ENCODE measurements at places on chromosomes 7 and 10.

DNA sequence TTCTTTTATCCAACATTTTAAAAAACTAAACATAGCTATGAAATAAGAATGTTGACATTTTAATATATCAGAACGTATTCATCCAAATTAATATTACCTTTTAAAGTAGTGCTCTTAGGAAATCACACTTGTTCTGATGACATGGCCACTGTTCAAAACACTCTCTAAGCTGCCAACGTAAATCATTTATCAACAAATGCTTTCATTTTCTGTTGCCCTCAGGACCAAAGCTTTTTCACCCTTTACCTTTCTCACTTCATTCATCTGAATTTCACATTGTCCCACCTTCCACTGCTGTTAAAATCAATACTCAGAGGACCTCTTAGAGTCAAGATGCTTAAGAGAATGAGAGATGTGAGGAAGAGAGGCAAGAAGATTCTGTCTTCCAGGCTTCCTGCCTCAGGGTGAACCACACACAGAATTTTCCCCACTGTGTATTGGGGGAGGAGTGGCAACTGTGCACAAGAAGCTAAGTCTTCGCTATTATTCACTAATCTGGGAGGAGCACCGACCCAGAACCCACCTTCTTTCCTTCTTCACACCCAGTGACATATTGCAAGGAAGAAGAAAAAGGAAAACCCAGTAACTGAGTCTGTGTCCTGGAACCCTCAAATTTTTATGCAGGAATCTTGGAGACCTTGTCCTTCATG is 21.0 kb downstream of the HIBADH start:
- no peak for DNase-seq

GRCh38 chr7:157404845-157405481 is 68.2 kb downstream of the DNAJB6 start:
- DNase-seq = peak; percentile 84

GRCh38 chr7:121103086-121103485 is 114.6 kb downstream of the CPED1 start:
- DNase-seq = no peak

DNA sequence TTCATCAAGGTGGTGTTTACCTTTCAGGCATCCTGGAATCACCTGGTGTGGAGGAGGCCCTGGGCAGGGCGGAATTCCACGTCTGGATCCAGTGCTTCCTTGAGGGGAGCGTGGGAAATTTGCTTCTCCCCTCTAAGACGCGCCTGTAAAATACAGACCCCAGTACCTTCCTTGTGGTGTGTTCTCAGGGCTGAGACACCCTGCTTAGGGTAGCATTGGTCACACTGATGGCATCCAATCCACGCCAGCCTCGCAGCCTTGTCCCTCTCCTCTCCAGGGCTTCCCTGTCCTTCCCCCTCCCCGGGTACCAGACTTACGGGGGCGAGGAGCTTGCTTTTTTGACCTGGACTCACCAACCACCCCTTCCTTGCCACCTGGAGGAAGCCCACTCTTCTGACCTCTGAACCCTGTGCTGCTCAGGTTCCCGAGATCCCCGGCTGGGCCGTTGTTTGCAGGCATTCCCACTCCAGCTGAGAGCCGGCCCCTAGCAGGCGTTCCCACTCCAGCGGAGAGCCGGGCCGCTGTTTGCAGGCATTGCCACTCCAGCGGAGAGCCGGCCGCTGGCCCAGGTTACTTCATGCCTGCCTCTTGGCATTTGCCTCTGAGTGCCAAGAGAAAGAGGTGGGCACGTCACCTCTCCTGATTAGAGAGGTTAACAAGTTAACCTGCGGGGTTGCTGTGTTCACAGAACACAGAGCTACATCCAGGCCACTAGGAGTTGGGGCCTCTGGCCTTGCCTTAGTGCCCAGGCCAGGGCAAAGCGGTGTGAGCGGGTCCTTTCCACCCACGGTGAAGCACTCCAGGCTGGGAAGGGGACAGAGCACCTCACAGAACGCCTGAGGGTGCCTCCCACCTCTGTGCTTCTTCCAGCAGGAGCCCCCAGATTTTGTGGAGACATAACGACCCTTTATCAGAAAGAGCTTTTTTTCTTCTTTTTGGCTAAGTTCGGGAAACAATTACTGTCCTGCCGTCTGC is 254.0 kb upstream of the PPP2R2D start:
- DNase-seq = no peak

DNA sequence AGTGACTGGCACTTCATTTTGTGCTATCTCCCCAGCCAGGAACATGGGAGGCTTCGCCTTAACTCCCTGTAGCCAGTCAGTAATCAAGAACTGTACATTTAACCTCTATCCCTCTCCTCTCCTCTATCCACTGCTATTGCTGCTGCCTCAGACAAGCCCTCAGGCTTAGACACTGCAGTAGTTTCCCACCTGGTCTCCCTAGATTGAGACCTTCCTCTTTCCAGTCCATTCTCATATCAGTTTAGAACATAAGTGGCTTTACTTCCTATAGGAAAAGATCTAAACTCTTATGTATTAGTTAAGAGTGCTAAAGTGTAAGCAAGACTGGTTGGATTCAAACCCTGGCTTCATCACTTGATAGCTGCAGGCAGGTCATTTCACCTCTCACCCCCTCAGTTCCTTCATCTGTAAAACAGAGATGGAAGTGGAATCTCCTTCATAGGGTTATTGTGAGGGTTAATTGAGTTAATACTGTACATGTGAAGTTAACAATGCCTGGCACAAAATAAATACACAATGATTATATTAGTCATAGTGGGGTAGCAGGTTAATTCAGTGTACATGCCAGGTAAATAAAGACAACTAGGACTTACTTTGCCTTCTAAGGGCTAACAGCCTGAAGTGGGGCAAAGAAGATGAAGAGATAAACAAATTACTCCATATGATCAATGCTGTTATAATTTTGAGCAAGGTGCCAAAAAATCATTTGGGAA is 76.1 kb downstream of the ZNF277 start:
- peak; percentile 63 for DNase-seq

- no peak for DNase-seq
Observed at GRCh38 chr10:3162533-3162932, 10.0 kb downstream of the PITRM1 start.

- no peak for DNase-seq
Observed at GRCh38 chr10:89306434-89307268, 4.8 kb downstream of the IFIT2 start.

GRCh38 chr7:117605712-117606111 is 125.9 kb downstream of the CFTR start:
- DNase-seq = no peak

DNA sequence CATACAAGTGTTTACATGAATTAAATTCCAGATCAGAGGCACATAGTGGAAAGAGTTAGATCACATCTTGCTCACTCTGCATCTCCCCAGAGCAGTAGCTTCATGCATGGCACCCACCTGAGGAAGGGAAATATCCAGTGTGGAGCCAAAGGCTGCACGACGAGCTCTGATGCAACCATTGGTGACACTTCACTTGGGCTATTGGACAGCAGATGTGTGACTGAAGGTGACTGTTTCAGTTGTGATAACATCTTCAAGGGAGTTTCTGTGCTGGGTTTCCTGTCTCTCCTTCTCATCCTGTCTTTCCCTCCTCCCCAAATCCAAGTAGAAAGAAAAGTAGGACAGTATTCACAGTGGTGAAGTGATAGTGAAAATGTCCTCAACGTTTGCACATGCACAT is 115.0 kb downstream of the TAF3 start:
- DNase-seq = no peak

DNA sequence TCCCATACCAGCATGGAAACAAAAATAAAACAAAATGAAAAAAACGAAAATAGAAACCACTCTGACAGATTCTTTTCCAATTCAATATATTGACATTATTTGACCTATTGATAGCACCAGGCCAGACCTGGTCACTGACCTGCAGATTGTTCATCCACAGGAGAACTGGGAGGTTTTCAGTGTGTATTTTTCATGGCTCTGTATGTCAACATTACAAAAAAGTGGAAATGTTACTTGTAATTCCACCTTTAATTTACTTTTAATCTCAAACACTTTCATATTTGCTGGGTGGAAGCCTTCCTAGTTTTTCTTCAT is 2.9 kb downstream of the HKDC1 start:
- no peak for DNase-seq

DNA sequence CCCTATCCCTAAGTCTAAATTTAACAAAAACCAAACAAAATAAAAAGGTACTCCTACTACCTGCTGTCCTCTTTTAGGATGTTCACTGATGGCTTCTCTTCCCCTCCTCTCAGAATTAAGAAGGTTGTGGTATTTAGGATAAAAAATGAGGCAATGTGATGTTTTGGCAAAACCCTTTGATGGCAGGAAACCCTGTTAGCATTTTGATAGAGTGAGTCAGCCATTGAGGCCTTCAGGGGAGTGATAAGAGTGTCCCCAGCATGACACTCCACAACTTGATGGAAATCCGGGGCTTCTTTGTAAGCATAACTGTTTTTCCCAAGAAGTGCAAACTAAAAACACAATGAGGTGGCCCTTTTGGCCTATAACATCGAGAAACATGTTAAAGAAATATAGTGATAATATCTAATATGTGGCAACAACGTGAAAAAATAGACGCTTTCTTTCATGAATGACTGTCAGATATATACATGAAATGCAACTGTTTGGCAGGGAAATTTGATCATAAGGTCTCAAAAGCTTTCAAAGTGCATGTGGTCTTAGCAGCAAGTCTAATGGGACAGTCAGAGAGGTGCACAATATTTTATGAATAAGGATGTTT is 55.0 kb downstream of the PRTFDC1 start:
- peak; percentile 93 for DNase-seq

- DNase-seq = no peak
Observed at GRCh38 chr10:92695679-92696605, 6.2 kb downstream of the HHEX start.

DNA sequence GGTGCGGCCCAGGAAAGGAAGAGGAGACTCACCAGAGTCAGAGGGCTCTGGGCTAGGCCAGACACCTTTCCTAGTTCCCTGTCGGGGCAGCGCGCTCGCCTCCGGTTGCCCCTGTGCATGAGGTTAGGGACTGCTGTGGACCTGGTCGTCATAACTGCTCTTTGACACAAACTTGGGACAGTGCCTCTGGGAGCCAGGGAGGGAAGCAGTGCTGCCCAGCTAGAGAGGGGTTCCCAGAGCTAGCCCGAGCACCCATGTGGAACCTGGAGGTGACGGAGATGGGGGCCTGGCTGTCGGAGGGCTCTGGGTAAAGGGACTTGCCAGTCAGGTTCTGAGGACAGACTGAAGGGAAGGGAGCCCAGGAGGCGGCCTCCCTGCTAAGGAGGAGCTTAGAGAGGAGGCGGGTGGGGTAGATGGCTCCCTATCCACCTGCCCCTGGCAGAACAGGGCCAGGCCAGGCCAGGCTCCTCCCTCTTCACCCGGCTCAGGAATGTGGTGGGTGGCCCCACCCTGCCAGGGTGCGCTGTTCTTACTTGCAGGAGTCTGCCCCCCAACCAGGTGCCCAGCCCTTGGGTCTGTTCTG is 29.7 kb downstream of the AGAP3 start:
- DNase-seq = no peak

Data from hematopoietic multipotent progenitor cell treated with erythropoietin and hydrocortisone succinate and interleukin-3 and kit ligand, for 4 days (in vitro differentiated cells).